ENCODE measurements at places on chromosomes 6 and 20. TPM values are rescaled to one million over a fixed set of nuclear protein-coding genes. Genes with fewer than 3 reads are reported as not detected.
A peak's percentile ranks its signal among the peaks of the same experiment; 100 is the strongest.

GRCh38 chr6:106098383-106099234 lies 12.5 kb downstream of the PRDM1 start:
- no peak for DNase-seq
- H3K4me3 ChIP-seq = peak overlapping the region; percentile 45
- H3K36me3 ChIP-seq = peaks cover 15% of the 10 kb centered on the region

DNA sequence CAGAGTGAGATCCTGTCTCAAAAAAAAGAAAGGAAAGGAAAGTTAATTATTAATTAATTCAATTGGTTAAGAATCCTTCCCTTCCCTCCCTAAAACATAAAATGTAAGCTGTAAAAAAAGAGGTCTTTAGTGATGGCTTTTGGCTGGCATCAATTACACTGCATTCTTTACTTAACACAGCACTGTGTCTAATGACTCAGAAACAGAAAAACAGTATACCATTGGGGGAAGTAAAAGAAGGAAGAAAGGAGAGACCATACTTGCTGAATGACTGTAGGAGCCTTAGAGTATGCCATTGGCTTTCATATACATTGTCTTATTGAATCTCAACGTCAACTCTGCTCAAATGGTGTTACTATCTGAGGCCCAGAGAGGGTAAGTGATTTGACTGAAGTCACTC lies 18.3 kb upstream of the CITED2 start:
- H3K4me1 ChIP-seq = no peaks in the 10 kb centered on the region
- H3K4me3 ChIP-seq = no peak overlapping the region
- no peaks in the 10 kb centered on the region for H3K36me3 ChIP-seq
- DNase-seq = no peak
- no peaks in the 10 kb centered on the region for H3K27me3 ChIP-seq

GRCh38 chr6:133697666-133698065 lies 191.2 kb upstream of the TCF21 start:
- H3K27ac ChIP-seq = no peak overlapping the region
- H3K4me1 ChIP-seq = no peaks in the 10 kb centered on the region
- no peaks in the 10 kb centered on the region for H3K36me3 ChIP-seq
- no peak overlapping the region for H3K4me3 ChIP-seq

- H3K27ac ChIP-seq = no peak overlapping the region
- no peaks in the 10 kb centered on the region for H3K36me3 ChIP-seq
- no peaks in the 10 kb centered on the region for H3K27me3 ChIP-seq
- H3K4me1 ChIP-seq = no peaks in the 10 kb centered on the region
- no peak for DNase-seq
Observed at GRCh38 chr6:147662646-147663045, 154.2 kb downstream of the SAMD5 start.

GRCh38 chr6:26520850-26521599 lies 17.1 kb upstream of the HMGN4 start:
- peaks cover 27% of the 10 kb centered on the region for H3K4me1 ChIP-seq
- H3K4me3 ChIP-seq = peak overlapping the region; percentile 50
- peak overlapping the region; percentile 98 for H3K27ac ChIP-seq
- H3K27me3 ChIP-seq = no peaks in the 10 kb centered on the region
- peak; percentile 87 for DNase-seq

DNA sequence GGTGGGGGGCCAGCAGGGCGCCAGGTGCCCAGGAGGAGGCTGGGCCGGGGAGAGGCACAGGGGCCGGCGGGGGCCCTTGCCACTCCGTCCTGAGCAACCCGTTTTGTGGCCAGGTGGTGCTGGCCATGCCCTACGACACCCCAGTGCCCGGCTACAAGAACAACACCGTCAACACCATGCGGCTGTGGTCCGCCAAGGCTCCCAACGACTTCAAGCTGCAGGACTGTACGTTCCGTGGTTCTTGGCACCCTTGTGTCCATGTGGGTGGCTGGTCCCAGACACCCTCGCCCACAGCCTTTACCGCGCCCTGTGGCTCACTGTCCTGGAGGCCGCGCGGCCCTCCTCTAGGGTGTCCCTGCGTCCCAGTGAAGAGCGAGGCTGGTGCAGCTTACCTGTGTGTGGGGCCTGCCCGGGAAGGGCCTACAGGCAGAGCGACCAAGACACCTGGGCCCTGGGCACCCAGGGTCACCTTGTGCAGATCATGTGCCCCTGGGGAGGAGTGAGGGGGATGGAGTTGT lies 28.7 kb downstream of the PYGB start:
- H3K4me3 ChIP-seq = no peak overlapping the region
- H3K4me1 ChIP-seq = no peaks in the 10 kb centered on the region
- H3K27ac ChIP-seq = no peak overlapping the region

DNA sequence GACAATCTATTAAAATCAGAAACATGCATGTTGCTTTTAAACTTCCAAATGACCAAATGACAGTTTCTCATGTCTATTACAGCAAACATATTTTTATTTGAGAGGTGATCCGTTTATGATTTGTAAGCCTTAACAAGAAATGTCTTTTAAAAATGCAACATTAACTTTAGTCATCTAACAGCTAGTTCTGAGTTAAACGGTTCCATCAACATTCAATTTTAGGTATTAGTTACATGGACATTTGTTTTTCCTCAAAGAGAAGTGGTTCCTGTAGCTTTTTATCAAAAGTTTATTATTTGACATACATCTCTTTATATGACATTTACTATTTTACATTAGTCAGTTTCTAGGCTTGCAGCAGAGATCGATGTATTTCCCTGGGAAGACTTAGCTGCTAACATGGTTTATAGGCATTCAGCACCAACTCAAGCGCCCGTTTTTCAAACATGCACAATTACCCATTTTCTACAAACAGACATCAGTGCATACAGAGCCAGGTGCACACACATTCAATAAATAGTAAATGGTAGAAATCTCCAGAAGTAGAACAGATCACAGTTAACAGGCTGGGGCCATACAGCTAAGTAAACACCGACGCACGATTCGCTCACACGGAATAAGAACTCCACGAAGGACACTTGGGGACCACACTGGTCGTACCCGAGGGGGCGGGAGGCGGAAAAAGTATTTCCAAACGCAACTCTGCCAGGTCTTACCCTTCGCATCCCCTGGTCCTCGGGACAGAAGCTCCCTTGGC lies 882 bp downstream of the CNR1 start:
- H3K36me3 ChIP-seq = no peaks in the 10 kb centered on the region
- no peaks in the 10 kb centered on the region for H3K4me1 ChIP-seq
- peak overlapping the region; percentile 53 for H3K4me3 ChIP-seq

GRCh38 chr6:122770835-122771601 lies 8.5 kb upstream of the FABP7 start:
- no peaks in the 10 kb centered on the region for H3K36me3 ChIP-seq
- peak; percentile 48 for DNase-seq
- no peaks in the 10 kb centered on the region for H3K27me3 ChIP-seq
- peak overlapping the region; percentile 66 for H3K27ac ChIP-seq

- no peak overlapping the region for H3K4me3 ChIP-seq
- H3K27ac ChIP-seq = no peak overlapping the region
- H3K36me3 ChIP-seq = no peaks in the 10 kb centered on the region
- H3K27me3 ChIP-seq = no peaks in the 10 kb centered on the region
Observed at GRCh38 chr6:45657226-45657625, 279.5 kb upstream of the SUPT3H start.

GRCh38 chr20:32445539-32446273 lies 87.6 kb downstream of the ASXL1 start:
- DNase-seq = peak; percentile 52
- H3K4me1 ChIP-seq = peaks cover 23% of the 10 kb centered on the region
- no peak overlapping the region for H3K4me3 ChIP-seq
- H3K36me3 ChIP-seq = no peaks in the 10 kb centered on the region
- no peaks in the 10 kb centered on the region for H3K27me3 ChIP-seq

DNA sequence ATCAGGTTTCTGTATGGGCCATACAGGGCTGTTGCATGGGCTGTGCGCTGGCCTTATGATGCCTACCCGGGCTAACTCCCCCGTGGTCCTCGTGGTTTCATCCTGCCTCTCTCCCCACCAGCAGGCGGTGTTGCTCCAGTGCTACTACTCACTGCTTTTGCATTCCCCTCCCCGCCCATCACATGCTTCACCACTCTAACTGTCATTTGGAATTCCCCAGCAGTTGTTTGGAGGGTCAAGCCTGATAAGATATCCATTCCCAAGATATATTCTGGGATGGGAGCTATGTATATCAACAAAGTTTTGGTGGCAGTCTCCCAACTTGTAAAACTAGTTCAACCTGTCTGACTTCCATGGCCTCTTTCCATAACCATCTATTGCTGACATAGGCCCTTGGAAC lies 233.2 kb upstream of the SOX4 start:
- no peak overlapping the region for H3K27ac ChIP-seq
- no peak overlapping the region for H3K4me3 ChIP-seq
- no peaks in the 10 kb centered on the region for H3K4me1 ChIP-seq
- no peak for DNase-seq

GRCh38 chr20:25465243-25466135 lies 58.0 kb downstream of the GINS1 start:
- H3K4me1 ChIP-seq = no peaks in the 10 kb centered on the region
- no peak overlapping the region for H3K4me3 ChIP-seq
- peak; percentile 21 for DNase-seq
- no peak overlapping the region for H3K27ac ChIP-seq
- no peaks in the 10 kb centered on the region for H3K27me3 ChIP-seq

GRCh38 chr6:57182017-57182432 lies 9.9 kb downstream of the BAG2 start:
- H3K27ac ChIP-seq = no peak overlapping the region
- no peak overlapping the region for H3K4me3 ChIP-seq
- H3K36me3 ChIP-seq = peaks cover 16% of the 10 kb centered on the region
- H3K4me1 ChIP-seq = no peaks in the 10 kb centered on the region

DNA sequence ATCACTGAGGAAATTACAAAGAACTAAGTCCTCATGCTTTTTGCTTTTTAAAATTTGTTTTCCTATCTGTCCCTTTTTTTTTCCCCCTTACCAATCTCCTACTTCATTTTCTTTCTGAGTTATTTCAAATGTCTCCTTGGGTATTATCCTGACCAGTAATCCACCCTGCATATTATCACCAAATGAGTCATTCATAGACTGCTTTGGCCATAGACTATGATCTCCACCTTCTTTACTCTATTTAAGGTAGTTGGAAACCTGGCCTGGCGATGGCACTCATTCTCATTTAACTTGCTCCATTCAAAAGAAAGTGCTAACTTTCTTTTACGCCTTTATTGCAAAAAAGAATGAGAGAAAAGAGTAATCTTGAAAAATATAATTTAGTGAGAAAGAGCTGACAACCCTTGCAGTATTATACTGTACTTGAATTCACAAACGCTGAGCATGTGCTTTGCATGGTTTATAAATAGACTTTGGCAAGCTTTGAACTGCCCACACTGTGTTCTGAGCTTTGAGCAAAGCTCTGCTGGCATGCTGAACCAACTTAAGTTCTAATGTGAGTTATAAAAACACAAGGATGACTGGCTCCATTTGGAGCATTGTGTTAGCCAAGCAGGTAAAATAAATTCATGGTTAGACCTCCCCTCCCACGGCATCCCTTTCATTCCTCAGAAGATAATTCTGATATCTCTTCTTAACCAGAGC lies 198.9 kb downstream of the NKAIN2 start:
- no peaks in the 10 kb centered on the region for H3K36me3 ChIP-seq
- H3K27me3 ChIP-seq = no peaks in the 10 kb centered on the region
- no peaks in the 10 kb centered on the region for H3K4me1 ChIP-seq
- H3K4me3 ChIP-seq = no peak overlapping the region
- no peak for DNase-seq

GRCh38 chr6:168452685-168453377 lies 11.8 kb downstream of the SMOC2 start:
- no peaks in the 10 kb centered on the region for H3K36me3 ChIP-seq
- DNase-seq = no peak
- no peaks in the 10 kb centered on the region for H3K4me1 ChIP-seq
- no peaks in the 10 kb centered on the region for H3K27me3 ChIP-seq
- H3K4me3 ChIP-seq = no peak overlapping the region

DNA sequence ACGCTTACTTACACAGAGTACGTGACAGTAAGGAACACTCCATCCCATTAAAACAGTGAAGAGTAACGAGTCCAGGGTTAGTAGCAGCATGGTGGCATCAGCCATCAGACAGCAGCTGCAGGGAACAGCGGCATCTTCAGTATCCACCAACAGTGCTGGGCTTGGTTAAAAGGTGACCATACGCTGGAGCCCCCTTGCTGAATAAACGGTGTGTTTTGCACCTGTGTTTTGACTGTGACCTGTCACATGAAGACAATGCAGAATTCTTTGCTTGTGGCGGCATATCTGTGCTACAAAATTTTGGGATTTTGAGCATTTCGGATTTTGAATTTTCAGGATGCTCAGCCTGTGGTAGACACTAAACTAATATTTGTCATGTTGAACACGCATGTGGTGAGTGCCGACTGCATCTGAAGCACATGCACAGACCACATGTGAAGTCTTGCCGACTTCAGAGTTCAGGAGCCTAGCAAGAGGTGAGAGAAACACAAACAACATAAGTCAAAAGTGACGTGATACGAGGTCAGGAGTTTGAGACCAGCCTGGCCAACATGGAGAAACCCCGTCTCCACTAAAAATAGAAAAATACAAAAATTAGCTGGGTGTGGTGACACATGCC lies 69.3 kb upstream of the FRMD1 start:
- no peaks in the 10 kb centered on the region for H3K36me3 ChIP-seq
- no peak overlapping the region for H3K4me3 ChIP-seq
- H3K4me1 ChIP-seq = no peaks in the 10 kb centered on the region
- H3K27me3 ChIP-seq = peaks cover 26% of the 10 kb centered on the region

DNA sequence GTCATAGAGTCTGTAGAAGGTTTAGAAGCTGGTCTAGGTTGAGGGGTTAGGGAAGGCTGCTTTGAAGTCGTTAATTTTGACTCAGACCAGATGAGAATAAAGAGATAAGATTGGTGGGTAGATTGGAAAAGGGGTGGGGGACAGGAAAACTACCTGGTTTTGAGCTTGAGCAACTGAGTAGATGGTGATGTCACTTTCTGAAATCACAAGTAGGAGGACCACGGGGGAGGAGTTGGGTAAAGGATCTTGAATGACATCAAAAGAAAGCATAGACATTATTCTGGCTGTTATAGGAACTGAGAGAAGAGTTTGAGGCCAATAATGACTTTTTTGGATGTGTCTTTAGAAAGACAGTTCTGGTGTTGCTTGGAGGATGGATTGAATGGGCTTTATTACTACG lies 4.1 kb upstream of the COL9A1 start:
- H3K27me3 ChIP-seq = peaks cover 8% of the 10 kb centered on the region
- H3K4me3 ChIP-seq = no peak overlapping the region
- no peak overlapping the region for H3K27ac ChIP-seq
- no peaks in the 10 kb centered on the region for H3K4me1 ChIP-seq

- no peaks in the 10 kb centered on the region for H3K4me1 ChIP-seq
- no peak overlapping the region for H3K4me3 ChIP-seq
- no peaks in the 10 kb centered on the region for H3K27me3 ChIP-seq
- no peak for DNase-seq
- no peaks in the 10 kb centered on the region for H3K36me3 ChIP-seq
- H3K27ac ChIP-seq = no peak overlapping the region
Observed at GRCh38 chr6:49110916-49111315, 352.1 kb downstream of the MMUT start.

The ARFGEF3 gene
- total RNA-seq = 22.6 TPM

The PHACTR1 gene
- total RNA-seq = 53.3 TPM

The ELOVL2 gene
- total RNA-seq = 0.09 TPM

The OVOL2 gene
- total RNA-seq = 5.8 TPM

The HTR1E gene
- total RNA-seq = not detected

The SAPCD1 gene
- total RNA-seq = 3.9 TPM

The PRELID3B gene
- total RNA-seq = 56.3 TPM

The BANF2 gene
- not detected for total RNA-seq

The C6orf132 gene
- 20.3 TPM for total RNA-seq

Measured in left lung (tissue), 14 donors.